MM.1S (cell line): ENCODE measurements at places on chromosomes 6 and 20.

GRCh38 chr6:161228921-161229591, 44.8 kb downstream of the AGPAT4 start:
- no peak for DNase-seq
- no peak overlapping the region for H3K27ac ChIP-seq
- H3K36me3 ChIP-seq = no peaks in the 10 kb centered on the region
- no peak overlapping the region for H3K4me3 ChIP-seq
- 0 out of 2 replicates have a peak, but pooled peaks cover 4% of the 10 kb centered on the region for H3K4me1 ChIP-seq
- H3K27me3 ChIP-seq = no peaks in the 10 kb centered on the region

GRCh38 chr20:19241440-19241839, 29.0 kb downstream of the SLC24A3 start:
- peaks cover 14% of the 10 kb centered on the region for H3K4me1 ChIP-seq
- no peaks in the 10 kb centered on the region for H3K36me3 ChIP-seq
- H3K4me3 ChIP-seq = no peak overlapping the region
- DNase-seq = no peak
- no peaks in the 10 kb centered on the region for H3K27me3 ChIP-seq
- H3K27ac ChIP-seq = no peak overlapping the region

- DNase-seq = no peak
- H3K4me1 ChIP-seq = no peaks in the 10 kb centered on the region
- no peak overlapping the region for H3K27ac ChIP-seq
These were observed 313.6 kb downstream of the CDKAL1 start for GRCh38 chr6:20847904-20848303.

- H3K4me3 ChIP-seq = no peak overlapping the region
- no peak overlapping the region for H3K27ac ChIP-seq
- H3K4me1 ChIP-seq = no peaks in the 10 kb centered on the region
- DNase-seq = no peak
- H3K27me3 ChIP-seq = no peaks in the 10 kb centered on the region
These were observed 284.6 kb upstream of the PRND start for GRCh38 chr20:4437131-4437530.

DNA sequence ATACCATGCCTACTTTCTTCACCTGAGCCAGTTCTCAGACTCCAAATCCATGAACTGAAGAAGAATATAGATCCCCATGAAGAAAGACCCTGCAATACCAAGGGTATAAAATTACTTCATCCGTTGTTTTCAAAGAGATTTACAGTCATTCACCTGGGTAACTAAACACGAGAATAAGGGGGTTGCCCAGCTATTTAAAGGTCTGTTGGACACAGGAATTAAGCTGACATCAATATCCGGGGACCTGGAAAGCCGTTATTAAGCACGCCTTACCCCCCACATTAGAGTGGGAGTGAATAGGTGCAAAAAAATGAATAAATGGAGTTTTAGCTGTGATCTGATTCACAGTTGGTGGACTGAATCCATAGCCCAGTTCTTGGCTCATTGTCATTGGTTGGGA, 28.9 kb downstream of the CLVS2 start:
- DNase-seq = no peak
- H3K27me3 ChIP-seq = no peaks in the 10 kb centered on the region
- no peaks in the 10 kb centered on the region for H3K4me1 ChIP-seq
- H3K27ac ChIP-seq = no peak overlapping the region
- no peaks in the 10 kb centered on the region for H3K36me3 ChIP-seq
- no peak overlapping the region for H3K4me3 ChIP-seq

- no peaks in the 10 kb centered on the region for H3K27me3 ChIP-seq
- no peaks in the 10 kb centered on the region for H3K4me1 ChIP-seq
- H3K27ac ChIP-seq = no peak overlapping the region
- no peak overlapping the region for H3K4me3 ChIP-seq
- DNase-seq = no peak
These were observed 263.4 kb downstream of the RIMS1 start for GRCh38 chr6:72149715-72150114.

DNA sequence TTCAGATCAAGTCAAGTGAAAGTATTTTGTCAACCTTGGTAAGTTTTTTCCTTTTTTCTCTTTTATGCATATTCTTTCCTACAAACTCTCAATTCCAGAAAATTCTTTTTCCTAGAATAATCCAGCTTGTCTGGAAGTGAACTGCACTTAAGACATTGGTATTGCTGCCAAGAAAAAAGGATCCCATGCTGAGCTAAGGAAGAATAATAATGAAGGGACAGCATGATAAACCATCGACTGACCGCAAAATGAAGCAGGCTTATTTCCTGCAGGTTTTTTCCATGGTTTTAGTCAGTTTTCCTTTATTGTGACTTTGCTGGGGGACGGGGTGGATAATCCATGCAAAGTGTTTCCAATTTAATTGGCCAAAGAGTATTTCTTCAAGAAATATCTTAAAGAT, 857.6 kb upstream of the SLC35B3 start:
- H3K4me1 ChIP-seq = no peaks in the 10 kb centered on the region
- DNase-seq = no peak
- H3K4me3 ChIP-seq = no peak overlapping the region
- H3K36me3 ChIP-seq = no peaks in the 10 kb centered on the region

DNA sequence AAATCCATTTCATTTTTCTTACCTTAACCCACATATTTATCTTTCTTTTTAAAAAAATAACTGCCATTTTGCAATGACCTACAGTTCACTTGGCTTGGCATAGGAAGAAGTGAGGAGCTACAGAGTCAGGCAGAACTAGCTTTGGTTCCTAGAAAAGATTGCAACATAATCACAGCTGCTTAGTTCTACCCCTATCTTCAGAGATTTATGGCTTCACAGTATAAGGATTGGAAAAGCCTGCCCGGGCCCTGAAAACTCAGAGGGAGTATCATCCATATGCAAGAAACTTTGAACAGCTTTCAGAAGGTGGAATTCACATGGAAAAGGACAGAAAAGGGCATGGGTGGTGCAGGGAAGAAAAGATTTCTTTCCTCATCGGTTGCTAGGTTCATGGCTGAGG, 774.3 kb upstream of the CHD6 start:
- H3K36me3 ChIP-seq = no peaks in the 10 kb centered on the region
- no peak overlapping the region for H3K4me3 ChIP-seq
- H3K4me1 ChIP-seq = no peaks in the 10 kb centered on the region
- no peak for DNase-seq
- no peak overlapping the region for H3K27ac ChIP-seq

DNA sequence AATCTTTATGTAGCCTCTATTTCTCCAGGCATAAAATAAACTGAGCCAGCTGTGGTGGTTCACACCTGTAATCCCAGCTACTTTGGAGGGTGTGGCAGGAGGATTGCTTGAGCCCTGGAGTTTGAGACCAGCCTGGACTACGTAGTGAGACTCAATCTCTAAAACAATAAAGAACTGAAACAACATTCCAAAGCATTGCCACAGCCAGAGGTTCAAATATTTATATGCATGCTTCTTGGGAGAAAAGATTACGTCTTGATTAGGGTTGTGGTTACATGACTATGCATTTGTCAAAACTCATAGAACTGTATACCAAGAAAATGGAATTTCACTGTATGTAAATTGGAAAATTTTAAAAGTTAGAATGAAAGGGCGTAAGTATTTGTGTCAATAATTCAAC, 27.7 kb upstream of the PAX1 start:
- DNase-seq = no peak
- H3K27ac ChIP-seq = no peak overlapping the region
- H3K36me3 ChIP-seq = no peaks in the 10 kb centered on the region
- H3K4me1 ChIP-seq = no peaks in the 10 kb centered on the region
- no peaks in the 10 kb centered on the region for H3K27me3 ChIP-seq

GRCh38 chr6:32058511-32058963, 20.3 kb downstream of the CYP21A2 start:
- H3K4me1 ChIP-seq = no peaks in the 10 kb centered on the region
- no peaks in the 10 kb centered on the region for H3K36me3 ChIP-seq
- DNase-seq = no peak
- no peak overlapping the region for H3K27ac ChIP-seq

- no peaks in the 10 kb centered on the region for H3K4me1 ChIP-seq
- H3K27ac ChIP-seq = no peak overlapping the region
- H3K4me3 ChIP-seq = no peak overlapping the region
- no peaks in the 10 kb centered on the region for H3K27me3 ChIP-seq
These were observed 46.9 kb upstream of the POPDC3 start for GRCh38 chr6:105226598-105227294.

DNA sequence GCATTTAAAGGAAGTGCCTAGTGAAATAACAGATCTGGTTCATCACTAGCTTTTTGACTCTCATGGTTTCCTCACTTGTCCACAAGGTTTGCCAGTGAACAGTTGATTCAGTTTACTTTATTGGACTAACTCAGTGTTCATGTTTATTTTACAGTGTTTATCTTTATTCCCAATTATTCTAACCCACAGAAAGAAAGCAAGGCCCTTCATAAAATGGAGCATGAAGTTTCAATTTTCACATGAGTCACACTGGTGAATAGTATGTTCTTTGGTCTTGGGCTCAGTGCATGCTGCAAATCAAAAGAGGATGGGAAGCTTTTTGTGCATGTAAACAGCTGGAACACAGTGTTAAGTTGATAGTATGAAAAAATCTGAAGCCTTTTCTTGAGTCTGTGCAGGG, 217.6 kb upstream of the HDDC2 start:
- H3K27ac ChIP-seq = no peak overlapping the region
- DNase-seq = no peak
- H3K4me1 ChIP-seq = no peaks in the 10 kb centered on the region

- no peak overlapping the region for H3K27ac ChIP-seq
- H3K4me3 ChIP-seq = no peak overlapping the region
- H3K4me1 ChIP-seq = no peaks in the 10 kb centered on the region
- DNase-seq = no peak
These were observed 51.9 kb upstream of the PTPRK start for GRCh38 chr6:128572294-128572693.

DNA sequence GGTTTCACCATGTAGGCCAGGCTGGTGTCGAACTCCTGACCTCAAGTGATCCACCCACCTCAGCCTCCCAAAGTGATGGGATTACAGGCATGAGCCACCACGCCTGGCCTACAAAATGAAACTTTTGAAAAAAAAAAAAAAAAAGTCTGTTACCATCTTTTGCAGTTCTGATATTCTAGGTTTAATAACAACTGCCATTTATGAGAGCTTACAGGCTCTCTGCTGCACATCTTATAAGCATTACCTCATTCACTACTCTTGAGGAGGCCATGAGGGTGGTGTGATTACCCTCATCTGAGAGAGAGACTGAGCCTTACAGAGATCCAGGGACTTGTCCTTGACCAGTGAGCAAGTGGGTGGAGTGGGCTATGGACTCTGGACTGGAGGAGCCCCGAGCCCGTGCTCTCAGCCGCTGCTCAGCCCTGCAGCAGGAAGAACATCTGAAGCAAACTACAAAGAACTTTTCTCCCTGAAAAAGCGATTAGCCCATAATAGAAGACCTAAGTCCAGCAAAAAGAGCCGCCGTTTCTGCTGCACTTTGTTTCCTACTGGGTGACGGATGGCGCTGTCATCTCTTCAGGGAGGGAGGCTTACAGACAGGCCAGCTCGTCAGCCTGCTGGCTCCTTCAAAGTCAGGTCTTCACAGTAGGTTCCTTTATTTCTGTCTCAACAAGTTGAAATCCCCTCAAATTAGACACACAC, 119.8 kb upstream of the AKAP12 start:
- DNase-seq = no peak
- no peaks in the 10 kb centered on the region for H3K36me3 ChIP-seq
- H3K27ac ChIP-seq = no peak overlapping the region
- no peak overlapping the region for H3K4me3 ChIP-seq
- H3K4me1 ChIP-seq = no peaks in the 10 kb centered on the region

GRCh38 chr6:83879746-83880145, 20.3 kb downstream of the CYB5R4 start:
- H3K4me3 ChIP-seq = no peak overlapping the region
- peaks cover 3% of the 10 kb centered on the region; the same call in 1 of the 2 replicates for H3K4me1 ChIP-seq
- DNase-seq = no peak
- peak overlapping the region; percentile 66; the same call in 1 of the 2 replicates for H3K27ac ChIP-seq
- H3K36me3 ChIP-seq = no peaks in the 10 kb centered on the region
- H3K27me3 ChIP-seq = no peaks in the 10 kb centered on the region

DNA sequence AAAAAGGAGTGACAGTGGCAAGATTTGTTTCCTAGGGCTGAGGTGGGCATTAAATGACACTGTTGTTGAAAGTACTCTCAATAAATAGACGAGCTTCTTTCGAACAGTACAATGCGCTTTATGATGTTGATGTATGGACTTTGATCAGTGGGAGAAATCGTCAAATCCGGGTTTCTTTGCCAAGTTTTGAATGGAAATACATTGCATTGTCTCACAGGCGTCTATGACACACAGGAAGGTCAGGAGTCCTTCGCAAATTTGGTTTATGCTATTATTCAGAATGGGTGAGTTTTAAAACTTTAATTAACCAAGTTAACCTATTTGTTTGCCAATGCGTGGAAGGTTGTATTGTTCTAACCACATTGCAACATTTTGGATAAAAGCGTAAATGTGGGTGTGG, 547.3 kb upstream of the SLC35B3 start:
- no peaks in the 10 kb centered on the region for H3K4me1 ChIP-seq
- no peaks in the 10 kb centered on the region for H3K27me3 ChIP-seq
- no peak overlapping the region for H3K4me3 ChIP-seq

DNA sequence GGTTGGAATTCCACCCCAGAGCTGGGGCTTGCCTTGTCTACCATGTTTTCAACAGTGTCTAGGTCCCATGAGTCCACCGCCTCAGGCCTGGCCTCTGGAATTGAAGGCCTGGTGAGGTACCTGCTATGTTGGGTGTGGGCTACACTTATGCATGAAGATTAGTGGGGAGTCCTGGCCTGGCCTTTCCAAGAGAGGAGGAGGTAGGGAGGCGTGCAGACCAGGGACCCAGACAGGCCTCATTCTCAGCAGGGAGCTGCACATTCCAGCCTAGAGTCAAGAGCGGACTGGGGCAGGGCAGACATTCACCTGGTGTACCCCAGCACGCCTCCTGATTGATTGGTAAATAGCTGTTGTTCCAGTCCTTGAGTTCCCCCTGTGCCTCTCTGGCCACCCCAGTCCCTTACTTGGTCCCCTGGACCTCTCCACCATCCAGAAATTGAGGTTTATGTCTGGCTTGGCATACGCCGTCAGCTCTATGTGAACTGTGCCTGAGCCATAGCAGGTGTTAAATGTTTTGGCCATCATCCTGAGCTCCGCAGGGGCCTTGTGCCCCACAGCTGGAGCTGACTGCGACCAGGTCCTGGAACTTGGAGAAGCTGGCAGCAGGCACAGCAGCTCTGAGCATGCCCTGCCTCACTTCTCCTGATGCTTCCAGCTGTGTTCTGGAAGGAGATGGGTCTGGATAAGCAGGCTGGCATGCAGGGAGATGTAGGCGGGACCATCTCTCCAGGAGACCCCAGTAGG, 8.2 kb upstream of the VEGFA start:
- H3K4me1 ChIP-seq = no peaks in the 10 kb centered on the region
- H3K36me3 ChIP-seq = no peaks in the 10 kb centered on the region
- H3K27ac ChIP-seq = no peak overlapping the region

DNA sequence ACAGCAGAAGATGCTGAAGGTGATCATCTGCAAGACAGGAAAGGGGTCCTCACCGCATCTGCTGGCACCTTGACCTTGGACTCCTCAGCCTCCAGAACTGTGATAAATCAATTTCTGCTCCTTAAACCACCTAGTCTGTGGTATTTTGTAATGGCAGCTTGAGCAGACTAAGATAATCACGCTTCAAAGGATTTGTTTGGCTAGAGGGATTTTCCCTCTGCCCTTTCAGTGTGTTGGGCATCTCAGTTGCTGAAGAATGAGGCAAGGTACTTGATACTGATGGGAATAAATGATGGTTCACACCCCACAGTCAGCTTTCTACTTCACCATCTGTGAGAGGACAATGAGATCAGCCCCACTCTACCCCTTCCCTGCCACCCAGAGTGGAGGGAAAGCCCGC, 60.2 kb downstream of the ADAT2 start:
- H3K4me3 ChIP-seq = no peak overlapping the region
- no peaks in the 10 kb centered on the region for H3K27me3 ChIP-seq
- no peaks in the 10 kb centered on the region for H3K36me3 ChIP-seq
- H3K4me1 ChIP-seq = no peaks in the 10 kb centered on the region
- no peak overlapping the region for H3K27ac ChIP-seq
- no peak for DNase-seq
